Fibroblast of mammary gland (primary cell): ENCODE measurements at places on chromosomes 16 and 17.

- DNase-seq: no peak
Measured at GRCh38 chr17:40958086-40958953, 8.4 kb downstream of the KRT39 start.

GRCh38 chr17:12983991-12984884 is 33.6 kb downstream of the ELAC2 start:
- peak; percentile 99 for DNase-seq

DNA sequence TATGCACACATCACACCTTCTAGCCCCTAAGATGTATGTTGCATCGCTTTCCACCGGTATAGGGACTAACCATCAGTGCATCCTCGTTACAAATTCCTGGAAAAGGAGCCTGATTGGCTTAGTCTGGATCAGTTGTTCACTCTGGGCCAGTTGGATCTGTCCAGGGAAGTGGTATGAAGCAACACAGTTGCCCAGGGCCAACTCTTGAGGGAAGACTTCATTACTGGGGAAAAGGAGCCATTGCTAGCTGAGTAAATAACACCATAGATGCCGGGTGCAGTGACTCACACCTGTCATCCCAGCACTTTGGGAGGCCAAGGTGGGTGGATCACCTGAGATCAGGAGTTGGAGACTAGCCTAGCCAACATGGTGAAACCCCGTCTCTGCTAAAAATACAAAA is 275.2 kb upstream of the RBFOX1 start:
- DNase-seq: no peak

GRCh38 chr17:18141210-18141803 is 32.8 kb downstream of the MYO15A start:
- peak; percentile 66 for DNase-seq

DNA sequence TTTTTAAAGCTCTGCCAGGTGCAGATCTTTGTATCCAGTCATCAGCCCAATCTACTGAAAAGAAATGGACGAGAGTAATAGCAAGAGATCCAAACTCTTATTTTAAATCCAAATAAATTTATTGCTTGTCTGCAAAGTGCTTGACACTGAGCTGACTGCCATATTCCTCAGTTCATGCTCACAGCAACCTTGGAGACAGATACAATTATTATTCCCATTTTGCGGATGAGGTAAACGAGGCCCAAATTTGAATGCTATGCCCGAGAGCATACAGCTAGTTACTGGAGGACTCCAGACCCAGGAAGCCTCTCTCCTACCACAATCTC is 620 bp downstream of the NOB1 start:
- DNase-seq: no peak

GRCh38 chr17:61250335-61250890 is 149.2 kb upstream of the TBX2 start:
- peak; percentile 72 for DNase-seq

- no peak for DNase-seq
Measured at GRCh38 chr17:45580924-45581323, 90.4 kb upstream of the PLEKHM1 start.

DNA sequence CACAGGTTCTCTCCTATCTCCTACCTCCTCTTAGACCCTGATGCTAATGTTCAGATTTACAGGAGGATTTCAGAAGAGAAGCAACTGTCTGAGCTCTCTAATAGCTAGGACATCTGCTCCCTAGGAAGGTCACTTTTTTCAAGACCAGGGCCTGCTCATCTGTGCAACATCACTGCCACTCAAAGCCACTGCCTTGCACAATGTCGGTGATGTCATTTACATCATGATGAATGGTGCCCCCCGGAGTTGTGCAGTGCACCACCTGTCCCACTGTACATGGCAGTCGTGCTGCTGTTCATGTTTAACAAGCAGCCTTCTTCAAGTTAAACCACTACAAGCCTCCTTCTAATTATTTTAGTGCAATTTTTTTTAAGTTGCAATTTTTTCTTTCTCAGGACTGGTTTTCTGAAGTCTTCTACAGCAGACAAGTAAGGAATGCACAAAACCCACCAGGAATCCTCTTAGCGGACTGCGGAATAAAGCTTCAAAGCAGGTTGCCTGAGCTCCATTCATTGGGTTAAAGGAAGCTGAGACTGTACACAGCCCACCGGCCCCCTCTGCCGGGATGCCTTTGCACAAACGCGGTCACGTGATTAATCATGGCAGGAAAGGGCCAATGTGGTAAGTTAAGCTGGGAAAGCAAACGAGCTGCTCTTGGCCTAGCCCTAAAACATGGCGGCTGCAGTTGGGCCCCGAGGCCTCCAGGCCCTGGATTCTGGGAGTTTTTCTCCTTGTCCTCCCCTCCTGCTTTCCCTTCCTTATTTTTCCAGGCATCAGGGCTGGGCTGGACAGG is 74.1 kb downstream of the MYH11 start:
- no peak for DNase-seq

- no peak for DNase-seq
Measured at GRCh38 chr17:46115699-46116098, 77.5 kb downstream of the KANSL1 start.

DNA sequence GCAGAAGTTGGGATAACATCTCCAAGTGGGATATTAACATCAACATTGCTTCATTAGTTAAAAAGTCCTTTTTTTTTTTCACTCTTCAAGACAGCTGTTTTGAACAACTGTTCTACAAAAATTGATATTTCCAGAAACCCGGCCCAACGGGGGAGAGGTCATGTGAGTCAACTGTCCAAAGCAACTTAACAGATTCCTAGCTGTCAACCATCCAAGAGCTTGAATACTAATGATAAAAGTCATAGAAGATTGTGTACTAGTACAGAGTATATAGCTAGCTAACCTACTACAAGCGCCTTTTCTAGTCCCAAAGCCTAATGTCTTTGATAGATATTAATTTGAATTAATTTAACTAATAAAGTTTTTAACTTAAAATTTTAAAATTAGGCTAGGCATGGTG is 172.0 kb downstream of the CYB561 start:
- DNase-seq: peak; percentile 97

GRCh38 chr17:40547079-40547784 is 18.0 kb downstream of the CCR7 start:
- DNase-seq: no peak

GRCh38 chr17:75542229-75542628 is 16.7 kb downstream of the LLGL2 start:
- DNase-seq: no peak

DNA sequence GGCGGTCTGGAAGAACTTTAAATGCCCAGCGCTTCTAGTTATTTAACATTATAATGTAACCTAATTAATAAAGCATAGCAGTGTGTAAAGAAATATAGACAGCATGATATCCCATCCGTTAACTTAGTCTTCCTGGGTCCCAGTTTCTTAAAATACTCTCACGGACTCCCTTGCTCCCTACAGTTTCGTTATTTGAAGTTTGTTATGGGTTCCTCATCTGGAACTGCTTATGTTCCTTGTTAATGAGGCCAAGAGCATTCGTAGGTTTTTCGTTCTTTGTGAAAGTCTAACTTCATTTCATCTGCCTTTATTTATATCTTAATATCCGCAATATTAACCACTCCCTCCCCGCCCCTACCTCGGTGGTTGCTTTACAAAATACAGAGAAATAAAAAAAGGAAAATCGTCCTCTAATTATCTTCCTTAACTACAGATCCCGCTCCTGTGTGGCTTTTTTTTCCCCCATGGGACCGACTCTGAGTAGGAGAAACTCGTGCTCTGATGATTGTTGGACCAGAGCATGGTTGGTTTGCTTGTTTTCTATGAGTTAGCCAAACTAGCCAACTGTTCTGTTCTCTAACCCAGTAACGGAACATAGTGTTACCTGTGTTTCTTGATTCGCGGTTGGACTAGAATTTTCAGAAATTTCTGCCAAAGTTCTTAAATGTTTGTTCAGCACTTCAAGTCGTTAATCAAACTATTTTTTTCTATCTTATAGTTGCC is 863 bp downstream of the ADPRM start:
- DNase-seq: peak; percentile 63

GRCh38 chr16:68935008-68935407 is 91.7 kb downstream of the TANGO6 start:
- no peak for DNase-seq

- no peak for DNase-seq
Measured at GRCh38 chr16:89956505-89957215, 8.1 kb downstream of the DEF8 start.

DNA sequence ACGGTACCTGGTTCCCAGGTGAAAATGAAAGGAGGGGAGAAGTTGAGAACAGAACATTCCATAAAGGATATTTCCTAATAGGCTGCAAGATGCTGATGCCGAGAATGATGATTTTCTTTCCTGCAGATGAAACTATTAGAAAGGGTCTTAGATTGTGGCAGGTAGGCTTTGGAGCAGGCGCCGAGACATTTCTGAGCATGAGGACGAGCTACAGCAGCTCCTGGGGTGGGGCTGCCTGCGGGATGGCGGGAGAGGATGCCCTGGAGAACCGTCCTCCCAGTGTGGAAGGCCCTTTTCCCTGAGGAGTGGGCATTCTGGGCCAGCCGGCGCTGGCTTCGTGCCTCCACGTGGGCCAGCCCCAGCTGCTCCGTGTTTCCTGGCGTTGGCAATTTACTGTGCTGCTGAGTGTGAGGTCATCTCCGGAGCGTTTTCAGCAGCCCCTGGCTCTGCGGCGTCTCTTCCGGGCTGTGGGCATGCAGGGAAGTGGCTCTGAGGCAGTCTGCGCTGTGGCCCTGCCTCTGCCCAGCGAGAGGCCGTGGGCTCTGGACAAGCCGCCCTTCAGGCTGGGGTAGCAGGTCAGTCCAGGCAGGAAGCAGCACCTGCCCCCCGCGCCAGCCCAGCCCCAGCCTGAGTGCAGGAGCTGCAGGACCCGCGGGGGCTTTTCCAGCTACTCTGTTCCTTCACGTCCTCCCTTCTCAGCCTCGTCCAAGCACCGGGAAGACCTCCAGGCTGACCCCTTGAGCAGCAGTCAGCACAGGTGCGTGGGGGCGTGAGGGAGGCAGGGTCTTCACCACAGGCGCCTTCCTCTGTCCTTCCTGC is 12.2 kb downstream of the ENGASE start:
- DNase-seq: no peak

GRCh38 chr17:7626956-7627249 is 718 bp downstream of the SAT2 start:
- DNase-seq: no peak

- DNase-seq: no peak
Measured at GRCh38 chr17:75176625-75177024, 6.1 kb downstream of the SUMO2 start.

DNA sequence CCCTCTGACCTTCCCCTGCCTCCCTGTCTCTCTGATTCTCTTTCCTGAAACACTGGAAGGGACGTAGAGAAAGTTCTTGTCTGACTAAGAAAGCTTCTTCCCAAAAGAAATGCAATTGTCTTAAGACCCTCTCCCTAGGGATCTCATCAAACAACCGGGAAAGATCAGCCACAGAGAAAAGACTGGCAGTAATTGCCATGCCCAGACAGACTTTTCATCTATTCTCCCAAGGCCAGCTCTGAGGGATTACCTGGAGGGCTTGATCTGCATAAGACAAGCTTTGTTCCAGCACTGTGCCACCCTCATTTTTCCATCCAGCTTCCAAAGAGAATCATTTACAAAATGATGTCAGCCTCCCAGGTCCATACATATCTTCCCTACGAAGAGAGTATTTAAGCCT is 38.8 kb upstream of the HS3ST3A1 start:
- no peak for DNase-seq

- DNase-seq: peak; percentile 75
Measured at GRCh38 chr17:68684949-68685357, 83.8 kb upstream of the FAM20A start.

DNA sequence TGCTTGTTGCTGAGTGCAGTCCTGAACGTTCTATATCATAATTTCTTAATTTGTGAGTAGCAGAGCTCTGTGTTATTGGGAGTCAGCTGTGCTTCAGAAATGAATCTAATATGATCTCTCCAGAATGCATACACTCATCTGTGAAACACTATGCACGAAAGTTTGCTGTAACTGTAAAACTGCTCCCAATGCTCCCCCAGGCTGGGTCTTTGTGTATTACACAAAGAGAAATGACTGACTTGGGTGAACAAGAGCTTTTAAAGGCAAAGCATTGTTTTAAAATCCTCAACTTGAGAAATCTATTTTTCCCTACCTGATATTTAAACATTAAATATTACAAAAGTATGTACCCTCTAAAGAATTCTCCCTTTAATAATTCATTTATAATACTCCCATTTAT is 636.7 kb upstream of the KIF2B start:
- no peak for DNase-seq

GRCh38 chr16:50977138-50977537 is 173.9 kb downstream of the SALL1 start:
- no peak for DNase-seq

DNA sequence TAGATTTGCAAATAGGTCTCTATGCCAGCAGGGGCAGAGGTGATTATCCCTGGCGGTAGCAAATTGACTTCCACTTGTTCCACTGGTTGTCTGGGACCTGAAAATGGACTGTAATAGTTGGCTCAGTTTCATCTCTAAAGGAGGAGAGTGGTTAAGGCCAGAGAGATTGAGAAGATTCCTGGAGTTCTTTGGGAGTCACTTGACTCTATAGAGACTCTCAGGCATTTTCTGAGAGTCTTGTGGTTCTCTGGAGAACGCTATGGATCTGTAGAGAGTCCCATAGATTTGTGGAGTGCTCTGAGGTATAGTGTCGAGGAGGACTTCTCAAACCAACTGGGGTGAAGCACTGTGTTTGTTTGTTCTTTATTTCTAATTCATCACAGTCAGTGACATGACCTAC is 8.9 kb upstream of the PMP22 start:
- no peak for DNase-seq

DNA sequence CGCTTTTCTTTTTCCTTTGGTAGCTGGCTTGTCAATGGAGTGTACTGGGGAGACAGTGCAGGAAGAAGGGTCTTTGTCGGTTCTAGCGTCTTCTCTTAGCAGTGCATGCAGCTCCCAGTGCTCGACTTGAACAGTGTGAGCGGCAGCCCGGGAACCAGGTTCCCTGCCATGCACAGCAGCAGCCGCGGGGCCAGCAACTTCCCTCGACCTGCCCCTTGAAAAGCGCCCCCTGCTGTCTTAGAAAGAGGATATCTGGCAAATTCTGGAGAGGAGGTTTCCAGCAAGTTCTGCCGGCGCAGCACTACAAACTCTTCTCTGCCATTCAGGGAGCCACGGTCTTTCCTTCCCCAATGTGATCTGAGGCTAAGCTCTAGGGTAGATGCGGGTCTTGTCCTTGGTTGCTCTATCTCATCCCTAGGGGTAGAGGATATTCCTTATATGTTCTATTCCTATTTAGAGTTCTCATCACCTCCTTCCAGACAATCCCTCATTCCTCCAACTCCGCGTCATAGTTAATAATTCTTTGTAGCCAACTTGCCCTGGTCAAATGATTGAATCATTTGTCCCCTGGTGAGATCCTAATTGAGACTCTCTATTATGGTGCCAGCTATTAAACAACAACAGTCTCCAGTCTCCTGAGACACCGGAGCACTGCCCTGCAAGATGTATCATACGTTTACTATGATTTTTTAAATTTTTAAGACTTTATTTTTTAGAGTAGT is 451.3 kb downstream of the PMP22 start:
- DNase-seq: peak; percentile 55

- no peak for DNase-seq
Measured at GRCh38 chr17:62857526-62857925, 49.4 kb upstream of the MARCHF10 start.

- DNase-seq: no peak
Measured at GRCh38 chr16:72111657-72112451, 18.2 kb downstream of the DHX38 start.
